ENCODE measurements at places on chromosomes 4 and X. TPM values are rescaled to one million over a fixed set of nuclear protein-coding genes. Genes with fewer than 3 reads are reported as not detected.
A peak's percentile ranks its signal among the peaks of the same experiment; 100 is the strongest.

Gene JCHAIN
- total RNA-seq: not detected

Gene OPRPN
- not detected for total RNA-seq

Gene TIMP1
- 133 TPM for total RNA-seq

Gene EVC2
- 4.4 TPM for total RNA-seq

Gene HTR2C
- 0.86 TPM for total RNA-seq

Gene STK26
- total RNA-seq: 52.3 TPM

Gene PAGE4
- not detected for total RNA-seq

Gene CLDN22
- not detected for total RNA-seq

Gene STOX2
- total RNA-seq: 3.3 TPM

Gene AREG
- total RNA-seq: not detected

- DNase-seq: no peak
Observed at GRCh38 chr4:113292371-113293042, 243.1 kb downstream of the ANK2 start.

- DNase-seq: no peak
Observed at GRCh38 chr4:139738846-139739613, 73.4 kb downstream of the MGST2 start.

- DNase-seq: no peak
Observed at GRCh38 chr4:87716371-87717265, 66.5 kb downstream of the DMP1 start.

GRCh38 chr4:74127745-74128144 is 28.8 kb upstream of the CXCL2 start:
- DNase-seq: no peak

DNA sequence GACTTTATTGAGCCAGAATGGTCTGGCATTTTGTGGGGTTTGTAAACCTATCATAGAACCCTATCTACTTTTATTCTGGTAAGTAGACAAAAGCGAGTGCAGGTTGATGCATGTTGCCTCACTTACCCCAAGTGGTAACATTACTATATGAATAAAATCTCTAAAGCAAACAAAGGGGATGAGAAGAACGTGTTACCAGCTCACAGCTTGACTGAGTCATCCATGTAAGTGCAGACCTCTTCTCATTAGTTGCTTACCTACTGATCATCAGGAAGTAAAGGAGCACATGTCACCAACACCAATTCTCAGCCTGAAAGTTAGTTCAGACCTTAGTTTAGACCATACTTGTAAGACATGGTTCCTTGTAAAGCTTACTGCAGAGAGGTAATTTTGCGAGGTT is 1328.3 kb downstream of the C4orf33 start:
- no peak for DNase-seq

DNA sequence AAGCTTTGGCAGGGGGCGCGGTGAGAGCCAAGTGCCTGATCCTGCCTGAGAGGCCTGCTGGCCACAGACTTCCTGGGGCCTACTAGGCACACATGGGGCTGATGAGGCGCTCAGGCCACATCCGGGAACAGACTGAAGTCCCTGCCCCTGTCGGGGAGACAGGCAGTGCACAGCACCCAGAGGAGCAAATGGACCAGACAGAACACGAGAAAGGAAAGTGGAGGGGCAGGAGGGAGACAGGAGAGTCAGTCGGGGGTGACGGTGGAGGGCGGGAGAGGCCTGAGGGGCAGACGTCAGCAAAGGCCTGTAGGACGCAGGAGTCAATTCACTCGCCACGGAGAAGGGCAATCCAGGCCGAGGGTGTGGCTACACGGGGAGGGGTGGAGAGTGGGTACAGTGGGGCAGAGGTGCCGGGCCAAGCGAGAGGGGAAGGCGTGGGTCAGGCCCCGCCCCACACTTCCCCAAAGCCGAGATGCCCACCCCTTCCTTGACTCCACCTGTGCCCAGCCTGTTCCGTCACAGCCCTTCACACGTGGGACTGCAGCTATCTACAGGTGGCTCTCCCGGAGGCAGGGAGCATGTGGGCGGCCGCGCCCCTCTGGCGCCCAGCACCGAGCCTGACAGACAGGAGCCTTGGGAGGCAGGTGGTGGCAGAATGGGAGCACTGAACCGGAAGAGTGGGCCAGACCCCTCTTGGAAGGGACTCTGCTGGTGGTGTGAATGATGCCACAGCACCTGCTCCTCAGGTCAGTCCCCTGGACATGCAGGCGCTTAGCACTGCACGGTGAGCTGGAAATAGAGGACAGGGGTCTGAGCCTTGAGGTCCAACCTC is 20.5 kb downstream of the NOP14 start:
- DNase-seq: no peak

GRCh38 chr4:41069838-41070237 is 144.5 kb downstream of the APBB2 start:
- DNase-seq: peak; percentile 21

- peak; percentile 19 for DNase-seq
Observed at GRCh38 chr4:159416073-159416472, 313.2 kb downstream of the RAPGEF2 start.

DNA sequence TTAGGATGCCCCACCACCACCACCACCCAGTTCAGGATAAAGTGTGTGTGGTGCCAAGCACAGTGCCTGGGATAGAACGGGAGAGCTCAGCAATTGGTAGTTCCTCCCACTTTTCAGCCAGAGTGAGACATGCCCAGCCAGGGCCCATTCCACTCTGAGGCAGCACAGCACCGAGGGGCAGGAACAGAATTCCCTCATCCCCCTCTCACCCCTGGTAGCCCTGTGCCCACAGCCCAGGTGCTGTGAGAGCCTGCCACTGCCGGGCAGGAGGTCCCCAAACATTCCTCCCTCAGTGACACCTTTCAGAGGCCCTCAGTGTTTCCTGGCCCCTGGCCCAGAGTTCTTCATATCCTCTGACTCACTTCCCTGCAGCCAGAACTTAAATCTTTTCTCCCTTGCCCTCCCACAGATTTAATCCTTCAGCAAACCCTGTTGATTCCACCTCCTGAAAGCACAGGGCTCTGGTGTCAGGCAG is 8.1 kb downstream of the RIPPLY1 start:
- DNase-seq: peak; percentile 78

DNA sequence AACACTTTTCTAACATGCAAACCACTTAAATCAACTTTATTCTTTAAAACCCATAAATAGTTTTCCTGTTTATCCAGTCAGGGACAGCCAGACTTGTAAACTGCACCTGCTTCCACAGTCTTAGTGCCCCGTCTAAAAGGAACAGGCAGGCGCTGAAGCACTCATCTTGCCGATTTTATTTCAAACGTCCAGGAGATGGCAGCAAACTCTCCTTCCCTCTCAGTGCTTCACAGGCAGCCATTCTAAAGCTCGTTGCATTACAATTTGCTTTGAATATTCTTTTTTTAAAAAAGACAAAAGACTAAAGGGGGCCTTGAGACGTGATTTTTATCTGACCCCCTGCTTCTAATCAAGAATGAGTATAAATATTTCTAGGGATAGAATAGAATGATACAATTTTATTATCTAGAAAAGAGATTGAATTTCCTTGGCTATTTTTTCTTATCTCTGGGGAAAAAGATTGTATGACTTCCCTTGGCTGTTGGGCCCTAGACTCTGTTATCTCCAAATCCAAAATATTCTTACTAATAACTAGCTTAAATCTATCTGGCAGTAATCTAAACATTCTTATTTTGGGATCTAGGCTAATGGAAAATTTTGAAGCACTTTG is 93.6 kb upstream of the MYOZ2 start:
- peak; percentile 53 for DNase-seq

DNA sequence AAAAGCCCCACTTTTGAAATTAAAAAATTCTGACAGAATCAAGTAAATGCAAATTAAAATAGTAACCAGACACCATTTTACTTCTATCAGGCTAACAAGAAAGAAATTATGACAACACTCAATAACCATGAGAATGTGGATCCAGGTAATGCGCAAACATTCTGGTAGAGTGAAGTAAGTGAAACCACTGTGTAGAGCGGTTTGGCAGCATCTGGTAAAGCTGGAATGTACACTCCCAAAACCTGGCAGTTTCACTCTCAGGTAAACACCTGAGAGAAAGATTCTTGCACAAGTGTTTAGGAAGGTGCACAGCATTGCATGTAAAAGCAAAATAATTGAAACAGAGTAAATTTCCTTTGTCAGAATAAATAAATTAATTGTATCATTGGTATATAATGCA is 81.8 kb downstream of the TRIML1 start:
- DNase-seq: no peak

DNA sequence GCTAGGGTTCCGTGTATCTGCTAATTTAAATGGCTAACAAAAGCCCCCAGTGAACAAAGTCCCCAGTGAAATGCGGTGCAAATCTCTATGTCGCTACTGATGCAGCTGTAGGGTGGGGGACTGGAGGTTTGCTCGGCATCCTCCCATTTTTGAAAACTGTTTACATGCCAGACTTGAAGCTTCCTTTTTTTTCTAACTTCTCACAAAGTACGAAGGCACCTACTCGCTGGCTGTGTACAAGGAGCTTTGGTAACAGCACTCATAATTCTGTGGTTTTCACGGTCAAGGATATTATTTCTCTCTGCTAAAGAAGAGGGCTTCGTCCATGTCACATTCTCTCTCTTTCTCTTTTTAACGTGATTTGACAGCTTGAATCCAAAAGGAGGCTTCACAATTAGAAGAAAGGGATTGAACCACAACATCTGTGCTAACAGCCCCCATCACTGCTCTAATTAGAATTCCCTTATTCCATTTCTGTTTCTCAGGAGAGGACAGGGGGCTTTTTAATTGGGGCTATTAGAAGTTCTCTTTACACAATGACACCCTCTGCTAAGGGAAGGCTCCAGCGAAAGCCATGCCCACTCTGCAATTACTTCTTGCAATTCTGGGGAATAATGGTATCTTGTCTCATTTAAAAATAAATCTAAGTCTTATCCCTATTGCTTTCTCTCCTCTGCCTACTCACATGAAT is 46.7 kb downstream of the TMEM156 start:
- no peak for DNase-seq

- DNase-seq: no peak
Observed at GRCh38 chr4:73189274-73189810, 69.3 kb downstream of the ANKRD17 start.

DNA sequence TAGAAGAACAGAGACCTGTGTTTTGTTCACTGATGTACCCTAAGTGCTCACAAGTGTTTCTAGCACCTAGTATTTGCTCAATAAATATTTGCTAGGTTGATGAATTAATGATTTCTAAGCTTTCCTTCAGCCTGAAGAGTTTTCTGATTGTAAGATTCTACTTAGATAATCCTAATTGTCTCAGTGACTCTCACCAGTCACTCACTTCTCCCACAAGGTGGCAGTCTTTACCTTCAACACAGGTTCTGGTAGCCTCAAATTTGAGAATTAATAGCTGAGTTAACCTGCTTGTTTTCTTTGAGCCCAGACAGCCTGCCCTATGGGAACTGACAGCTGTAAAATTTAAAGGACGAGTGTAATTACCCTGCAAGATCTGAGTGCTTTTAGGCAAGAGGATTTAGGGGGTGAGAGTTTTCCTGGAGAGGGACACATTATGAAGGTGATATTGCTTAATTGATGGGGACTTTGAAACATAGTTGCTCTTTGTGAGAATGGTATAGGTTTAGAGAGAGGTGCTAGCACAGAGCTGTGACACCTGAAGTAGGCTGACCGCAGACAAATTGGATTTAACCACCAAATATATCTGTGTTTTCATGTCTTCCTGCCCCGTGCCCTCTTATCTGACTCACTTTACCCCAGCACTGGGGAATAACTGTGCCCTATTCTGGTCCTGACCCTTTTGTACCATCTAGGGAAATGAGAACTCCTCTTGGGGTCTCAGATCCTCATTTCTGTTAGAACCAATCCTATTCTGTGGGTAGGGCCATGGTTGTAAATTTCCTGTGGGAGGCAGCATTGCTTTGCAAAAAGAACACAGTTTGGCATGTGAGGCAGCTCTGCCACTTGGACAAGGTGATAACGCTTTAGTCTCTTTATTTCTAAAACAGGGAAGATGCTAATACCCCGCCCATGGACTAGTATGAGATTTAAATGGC is 27.7 kb downstream of the CD38 start:
- peak; percentile 62 for DNase-seq
